SHP77 treated with DMSO at 0.1 percent for 48 hours (cell line): ENCODE measurements at places on chromosomes 13 and 19.

GRCh38 chr19:13839130-13839937, 37.6 kb upstream of the NANOS3 start:
- peak; percentile 50 for DNase-seq

DNA sequence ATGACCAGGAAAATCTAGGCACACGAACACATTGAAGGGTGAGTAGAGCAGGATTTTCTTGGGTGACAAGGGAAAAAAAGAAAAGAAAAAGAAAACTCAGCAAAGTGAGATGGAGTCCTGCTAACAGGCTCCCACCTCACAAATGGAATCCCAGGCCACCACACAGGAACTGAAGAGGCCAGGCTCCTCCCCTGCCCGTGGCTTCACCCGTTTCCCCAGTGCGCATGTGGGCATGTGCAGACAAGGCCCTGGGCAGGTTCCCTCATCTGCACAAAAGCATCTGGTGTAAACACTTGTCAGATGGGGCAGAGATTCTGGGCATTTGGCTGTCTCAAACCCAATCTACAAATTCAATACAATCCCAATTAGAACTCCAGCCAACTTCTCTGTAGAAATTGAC, 24.5 kb downstream of the CFAP97D2 start:
- peak; percentile 15 for DNase-seq

GRCh38 chr13:105153611-105154010, 1381.9 kb downstream of the EFNB2 start:
- no peak for DNase-seq

DNA sequence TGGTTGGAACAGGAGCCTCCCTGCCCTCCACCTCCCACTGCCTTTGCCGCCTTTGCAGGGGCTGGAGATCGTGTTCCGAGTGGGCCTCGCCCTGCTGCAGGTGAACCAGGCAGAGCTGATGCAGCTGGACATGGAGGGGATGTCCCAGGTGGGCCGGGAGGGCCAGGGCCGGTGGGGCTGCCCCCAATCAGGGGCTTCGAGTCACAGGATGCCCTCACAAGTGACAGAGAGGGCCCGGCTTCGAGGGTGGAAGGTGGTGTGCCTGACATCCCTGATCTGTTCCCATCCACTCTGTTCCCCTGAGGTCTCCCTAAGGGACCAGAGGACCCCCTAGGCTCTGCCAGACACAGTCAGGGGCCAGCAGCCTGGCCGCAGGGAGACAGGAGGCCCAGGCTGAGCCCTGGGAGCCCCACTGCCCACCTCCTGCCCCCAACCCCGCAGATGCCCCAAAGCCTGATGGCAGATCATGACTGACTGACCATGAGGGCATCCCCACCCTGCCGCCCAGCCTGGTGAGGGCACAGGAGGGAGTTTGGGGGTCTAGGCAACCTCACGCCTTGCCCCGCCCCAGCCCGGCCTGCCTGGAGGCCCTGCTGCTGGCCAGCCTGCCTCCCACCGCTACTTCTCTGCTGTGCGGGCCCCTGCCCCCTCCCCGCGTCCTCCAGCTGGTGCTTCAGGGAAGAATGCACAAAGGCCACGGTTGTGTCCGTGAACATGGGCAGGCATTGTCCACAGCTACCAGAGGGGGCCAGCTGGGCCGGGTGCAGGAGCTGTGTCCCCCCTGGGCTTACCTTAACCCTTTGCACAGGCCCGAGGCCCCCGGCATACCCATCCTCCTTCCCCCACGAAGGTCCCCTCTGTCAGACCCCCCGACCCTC, 21.8 kb downstream of the EVI5L start:
- no peak for DNase-seq

GRCh38 chr13:23570099-23570920, at the start of gene TNFRSF19:
Gene TNFRSF19 (plus strand): TSS chr13:23570412. CDS start chr13:23590184, 19,772 bp downstream.
- peak; percentile 54 for DNase-seq

DNA sequence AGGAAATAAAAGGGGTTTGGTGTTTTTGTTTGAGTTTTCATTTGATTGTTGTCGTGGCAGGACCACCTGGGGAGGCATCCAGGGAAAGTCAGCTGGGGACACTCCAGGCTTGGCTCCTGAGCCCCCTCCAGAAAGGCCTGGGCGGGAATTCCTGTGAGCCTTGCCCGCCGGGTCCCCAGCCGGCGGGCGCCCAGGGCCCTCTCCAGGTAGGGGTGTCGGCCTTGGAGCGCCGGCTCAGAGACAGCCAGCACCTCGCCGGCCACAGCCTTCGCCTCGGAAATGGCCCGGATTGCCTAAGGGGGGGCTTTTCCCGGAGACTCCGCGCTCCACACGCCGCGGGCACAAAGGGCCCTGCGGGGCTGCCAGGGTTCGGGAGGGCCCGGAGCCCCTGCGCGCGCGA, 125.0 kb downstream of the TNFRSF19 start:
- DNase-seq = no peak

DNA sequence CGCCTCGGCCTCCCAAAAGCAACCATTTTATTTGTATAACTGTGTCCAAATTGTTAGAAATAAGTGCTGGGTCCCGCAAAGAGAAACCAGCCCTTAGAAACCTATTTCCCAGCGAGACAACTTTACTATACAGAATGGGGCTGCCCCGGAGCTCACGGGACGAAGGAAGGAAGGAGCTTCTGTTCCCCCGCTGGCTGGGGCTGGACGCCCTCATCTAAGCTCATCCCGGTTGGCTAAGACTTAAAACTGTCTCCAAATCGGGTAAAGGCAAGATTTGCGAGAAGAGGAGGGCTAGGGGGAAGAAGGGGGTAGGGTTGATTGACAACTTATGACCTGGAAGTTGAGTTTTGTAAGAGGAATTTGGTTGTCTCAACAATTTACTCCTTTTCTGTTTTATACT, 12.3 kb upstream of the BSG start:
- DNase-seq = no peak

- no peak for DNase-seq
Observed at GRCh38 chr13:41970918-41971317, 10.0 kb upstream of the VWA8 start.

- DNase-seq = no peak
Observed at GRCh38 chr19:23832717-23833327, 74.1 kb upstream of the ZNF681 start.

DNA sequence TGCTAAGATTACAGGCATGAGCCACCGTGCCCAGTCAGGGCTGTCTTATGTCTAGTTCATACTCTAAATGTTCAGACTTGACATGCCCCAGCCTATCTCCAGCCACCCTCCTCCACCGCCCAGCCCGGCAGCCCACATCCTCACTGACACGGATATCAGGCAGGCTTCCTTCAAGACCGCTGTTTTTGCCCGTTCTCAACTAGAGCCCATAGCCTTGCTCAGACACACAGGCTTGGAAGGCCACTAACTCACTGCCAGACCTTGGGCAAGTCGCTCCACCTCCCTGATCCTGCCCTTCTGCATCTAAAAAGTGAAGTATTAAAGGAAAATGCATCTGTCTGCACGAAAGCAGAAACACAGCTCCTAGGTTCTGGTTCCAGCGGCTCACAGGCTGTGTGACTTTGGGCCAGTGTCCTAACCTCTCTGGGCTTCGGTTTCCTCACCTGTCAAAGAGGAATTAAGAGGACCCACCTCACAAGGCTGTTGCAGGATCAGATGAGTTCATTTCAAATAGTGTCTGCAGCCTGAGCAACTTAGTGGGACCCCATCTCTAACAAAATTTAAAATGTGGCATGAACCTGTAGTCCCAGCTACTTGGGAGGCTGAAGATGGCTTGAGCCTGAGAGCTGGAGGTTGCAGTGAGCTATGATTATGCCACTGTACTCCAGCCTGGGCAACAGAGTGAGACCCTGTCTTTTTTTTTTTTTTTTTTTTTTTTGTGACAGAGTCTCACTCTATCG, 14.5 kb upstream of the CERS4 start:
- no peak for DNase-seq

GRCh38 chr19:54373781-54374631, 9.3 kb upstream of the LAIR1 start:
- no peak for DNase-seq

- DNase-seq = no peak
Observed at GRCh38 chr19:54416695-54417491, 1.6 kb downstream of the TTYH1 start.

DNA sequence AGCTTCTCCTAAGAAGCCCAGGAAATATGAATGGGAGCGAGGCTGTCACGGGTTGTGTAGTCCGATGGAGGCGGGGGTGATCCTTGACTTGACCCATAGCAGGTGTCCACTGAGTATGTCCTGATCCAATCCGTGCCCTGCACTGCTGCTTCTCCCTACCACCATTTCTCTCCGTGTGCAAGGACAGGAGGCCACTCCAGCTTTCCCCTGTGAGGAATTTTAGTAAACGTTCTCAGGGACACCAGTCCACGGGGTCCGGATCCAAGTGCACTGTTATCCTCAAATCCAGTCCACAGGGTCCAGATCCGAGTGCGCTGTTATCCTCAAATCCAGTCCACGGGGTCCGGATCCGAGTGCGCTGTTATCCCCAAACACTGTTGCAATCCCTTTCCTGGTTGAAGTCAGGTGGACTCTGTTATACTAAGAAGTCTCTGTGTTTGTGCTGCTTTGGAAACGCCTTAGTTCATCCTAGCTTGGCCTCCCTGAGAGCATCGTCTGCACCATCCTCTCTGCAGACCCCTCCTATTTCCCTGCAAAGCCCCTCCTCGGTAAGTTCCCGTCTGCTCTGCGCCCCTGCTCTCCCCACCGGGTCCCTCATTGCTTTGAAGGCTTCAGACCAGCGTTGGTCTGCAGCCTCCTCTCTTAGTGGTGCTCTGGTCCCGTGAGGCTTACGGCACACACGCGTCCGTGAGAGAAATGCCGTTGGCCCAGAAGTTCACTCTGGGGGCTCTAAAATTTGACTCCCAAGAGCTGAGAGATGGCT, 303.5 kb downstream of the TEX29 start:
- no peak for DNase-seq

DNA sequence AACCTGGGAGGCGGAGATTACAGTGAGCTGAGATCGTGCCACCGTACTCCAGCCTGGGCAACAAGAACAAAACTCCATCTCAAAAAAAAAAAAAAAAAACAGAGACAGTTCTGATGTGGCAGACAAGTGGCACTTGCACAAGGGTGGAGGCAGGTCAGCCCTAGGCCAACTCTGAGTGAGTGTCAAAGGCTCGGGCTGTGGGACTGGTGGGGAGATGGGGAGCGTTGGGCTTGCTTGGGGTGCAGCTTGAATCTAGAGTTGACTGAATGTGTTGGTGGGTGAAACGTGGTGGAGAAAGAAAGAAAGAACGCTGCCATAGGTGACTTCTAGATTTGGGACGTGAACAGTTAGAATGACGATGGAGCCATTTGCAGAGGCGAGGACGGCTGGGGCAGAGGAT, 121.3 kb upstream of the SPACA7 start:
- no peak for DNase-seq

GRCh38 chr19:32611161-32611560, 30.2 kb downstream of the PDCD5 start:
- DNase-seq = no peak

DNA sequence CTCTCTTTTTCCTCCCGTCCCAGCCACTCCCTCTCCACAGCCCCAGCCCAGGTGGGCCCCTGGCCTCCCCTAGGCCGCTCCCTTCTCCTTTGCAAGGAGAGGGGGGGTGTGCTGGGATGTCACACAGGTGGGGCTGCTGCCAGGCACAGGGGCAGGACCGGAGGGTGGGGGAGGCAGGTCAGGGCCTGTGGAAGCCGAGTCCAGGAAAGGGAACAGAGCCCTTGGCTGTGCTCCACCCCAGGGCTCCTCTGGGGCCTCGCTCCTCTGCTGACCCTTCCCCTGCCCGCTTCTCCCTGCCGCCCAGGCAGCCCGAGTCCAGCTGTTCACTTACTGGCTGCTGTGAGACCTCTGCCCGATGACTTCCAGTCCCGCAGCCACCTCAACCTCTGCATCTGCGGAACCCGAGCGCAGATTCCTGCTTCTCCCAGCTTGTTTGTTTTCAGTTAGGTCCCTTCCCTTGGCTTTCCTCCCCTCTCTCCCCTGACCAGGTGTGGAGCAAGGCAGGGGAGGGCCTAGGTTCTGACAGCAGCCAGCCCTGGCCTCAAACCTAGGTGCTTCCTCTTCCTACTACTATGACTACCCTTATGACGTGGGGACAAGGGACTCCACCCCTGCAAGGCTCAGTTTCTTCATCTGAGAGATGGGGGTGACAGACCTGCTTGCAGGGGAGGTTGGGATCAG, 850 bp upstream of the KLK11 start:
- DNase-seq = no peak

GRCh38 chr13:48078251-48078656, 16.6 kb downstream of the MED4 start:
- DNase-seq = no peak

DNA sequence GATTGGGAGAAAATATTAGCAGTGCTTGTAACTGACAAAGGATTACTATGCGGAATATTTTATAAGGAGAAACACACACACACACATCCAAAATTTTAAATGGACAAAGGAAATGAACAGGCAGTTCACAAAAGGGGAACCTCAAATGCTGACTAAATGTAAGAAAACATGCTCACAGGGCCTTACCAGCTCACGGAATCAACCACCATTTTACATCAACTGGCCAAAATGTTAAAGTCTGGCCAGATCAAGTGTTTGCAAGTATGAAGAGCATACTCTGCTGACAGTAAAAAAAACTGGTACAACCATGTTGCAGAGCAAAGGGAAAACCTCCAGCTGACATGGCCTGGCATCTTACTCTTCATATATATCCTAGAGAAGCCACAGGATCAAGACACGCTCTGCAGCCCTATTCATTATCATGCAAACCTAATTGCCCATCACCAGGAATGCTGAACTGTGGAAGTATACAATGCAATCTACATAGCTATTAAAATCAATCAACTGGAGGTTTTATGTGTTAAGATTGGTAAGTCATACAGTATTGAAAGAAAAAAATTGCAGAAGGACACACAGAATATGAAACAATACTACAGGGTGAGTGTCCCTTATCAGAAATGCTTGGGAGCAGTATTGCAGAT, 124.4 kb downstream of the RNF17 start:
- no peak for DNase-seq

DNA sequence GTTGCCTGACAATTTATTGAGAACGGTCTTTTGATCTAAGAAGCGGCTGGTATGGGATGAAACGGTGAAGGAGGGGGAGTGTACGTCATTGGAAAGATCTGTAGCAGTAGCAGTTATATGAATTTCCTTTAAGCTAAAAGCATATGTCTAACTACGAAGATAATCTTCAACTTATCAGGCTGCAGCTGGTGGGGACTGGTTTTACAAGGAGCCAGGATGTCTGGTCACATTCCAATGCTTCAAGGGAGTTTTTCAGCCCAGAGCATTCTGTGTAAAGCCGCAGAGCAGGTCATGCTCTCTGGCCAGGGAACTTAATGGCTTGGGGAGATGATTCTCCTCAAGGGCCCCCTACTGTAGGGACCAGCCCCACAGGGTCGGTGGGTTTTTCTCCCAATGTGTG, 29.2 kb downstream of the CLEC4M start:
- no peak for DNase-seq

GRCh38 chr19:7908742-7909461, 5.2 kb downstream of the MAP2K7 start:
- no peak for DNase-seq

- no peak for DNase-seq
Observed at GRCh38 chr19:5186293-5187050, 154.1 kb downstream of the PTPRS start.

GRCh38 chr19:47005873-47006272, 13.8 kb upstream of the NPAS1 start:
- peak; percentile 35 for DNase-seq

GRCh38 chr13:33264620-33264978, 21.0 kb downstream of the STARD13 start:
- no peak for DNase-seq

GRCh38 chr19:12293777-12294248, 870 bp downstream of the ZNF44 start:
- DNase-seq = peak; percentile 2
